ENCODE measurements at places on chromosomes 5 and 9.

- no peak for DNase-seq
- H3K36me3 ChIP-seq, result no peaks in the 10 kb centered on the region
- peaks cover 1% of the 10 kb centered on the region for H3K27me3 ChIP-seq
- H3K27ac ChIP-seq, result no peak overlapping the region
Observed at GRCh38 chr9:10366171-10366779, 246.5 kb downstream of the PTPRD start.

DNA sequence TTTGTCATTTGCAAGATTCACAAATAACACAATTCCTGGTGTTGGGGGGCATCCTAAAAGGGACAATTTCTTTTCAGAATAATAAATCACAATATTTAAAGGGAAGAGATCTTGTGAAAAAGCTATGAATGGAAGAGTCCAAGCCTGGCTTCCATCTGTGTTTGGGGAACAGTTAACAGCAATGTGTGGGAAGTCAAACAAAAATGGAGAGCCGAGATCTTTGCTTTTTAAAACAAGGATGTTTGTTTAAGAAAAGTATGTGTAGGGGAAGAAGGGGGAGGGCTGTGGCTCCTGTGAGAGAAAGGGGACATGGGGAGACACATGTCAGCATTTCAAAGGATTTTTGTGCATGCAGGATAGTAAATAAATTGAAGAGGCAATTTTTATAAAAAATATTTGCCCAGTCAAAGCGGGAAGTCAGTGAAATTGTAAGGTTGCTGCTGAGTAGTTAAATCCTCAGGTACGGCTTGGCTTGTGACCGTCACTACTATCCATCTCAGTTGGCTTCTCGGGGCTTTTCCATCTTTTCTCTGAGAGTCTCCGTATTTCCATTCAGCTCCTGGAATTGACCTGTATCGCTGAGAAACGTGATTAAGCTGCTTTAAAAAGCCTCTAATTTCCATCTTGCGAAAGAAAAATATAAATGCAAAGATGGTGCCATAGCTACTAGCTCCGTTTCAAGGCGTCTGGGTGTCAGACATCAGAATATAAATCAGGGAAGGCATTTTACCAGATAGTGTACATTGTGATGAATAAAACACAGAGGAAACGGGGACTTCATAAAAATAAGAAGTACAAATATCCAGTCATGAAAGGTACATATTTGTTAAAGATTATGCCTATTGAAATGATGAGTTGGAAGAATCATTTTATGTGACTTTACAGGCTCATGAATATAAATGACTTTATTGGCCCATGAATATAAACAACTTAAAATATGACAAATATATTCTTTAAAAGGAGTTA, 52.9 kb upstream of the VCAN start:
- no peaks in the 10 kb centered on the region for H3K27me3 ChIP-seq
- H3K36me3 ChIP-seq, result no peaks in the 10 kb centered on the region
- no peak overlapping the region for H3K27ac ChIP-seq
- H3K4me1 ChIP-seq, result no peaks in the 10 kb centered on the region
- no peak for DNase-seq
- no peak overlapping the region for H3K4me3 ChIP-seq

DNA sequence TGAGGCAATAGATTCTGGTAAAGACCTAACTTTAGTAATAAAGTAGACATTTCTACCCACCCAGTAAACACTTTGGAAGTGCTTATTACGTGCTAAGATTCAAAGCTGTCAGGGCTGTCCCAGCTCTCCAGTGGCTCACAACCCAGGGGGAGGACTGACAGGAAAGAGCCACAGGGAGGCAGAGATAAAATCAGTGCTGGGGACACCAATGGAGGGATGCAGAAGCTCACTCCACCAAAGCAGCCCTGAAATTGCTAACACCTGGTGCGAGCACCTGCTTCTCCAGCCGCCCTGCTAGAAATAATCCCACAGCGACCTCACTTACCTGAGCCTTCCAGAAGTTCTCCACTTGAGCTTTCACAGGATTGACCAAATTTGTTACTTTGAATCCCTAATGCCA, 501.0 kb downstream of the BNC2 start:
- DNase-seq, result no peak
- H3K27me3 ChIP-seq, result no peaks in the 10 kb centered on the region
- H3K4me1 ChIP-seq, result no peaks in the 10 kb centered on the region
- H3K27ac ChIP-seq, result no peak overlapping the region
- no peaks in the 10 kb centered on the region for H3K36me3 ChIP-seq

- peaks cover 14% of the 10 kb centered on the region for H3K36me3 ChIP-seq
- H3K4me3 ChIP-seq, result no peak overlapping the region
- H3K27me3 ChIP-seq, result no peaks in the 10 kb centered on the region
Observed at GRCh38 chr9:19269582-19269981, 39.1 kb downstream of the DENND4C start.

- peak overlapping the region; percentile 79 for H3K27ac ChIP-seq
- H3K4me3 ChIP-seq, result peak overlapping the region; percentile 88
- peaks cover 3% of the 10 kb centered on the region for H3K4me1 ChIP-seq
Observed at GRCh38 chr5:58459146-58460001, 512 bp downstream of the PLK2 start.

DNA sequence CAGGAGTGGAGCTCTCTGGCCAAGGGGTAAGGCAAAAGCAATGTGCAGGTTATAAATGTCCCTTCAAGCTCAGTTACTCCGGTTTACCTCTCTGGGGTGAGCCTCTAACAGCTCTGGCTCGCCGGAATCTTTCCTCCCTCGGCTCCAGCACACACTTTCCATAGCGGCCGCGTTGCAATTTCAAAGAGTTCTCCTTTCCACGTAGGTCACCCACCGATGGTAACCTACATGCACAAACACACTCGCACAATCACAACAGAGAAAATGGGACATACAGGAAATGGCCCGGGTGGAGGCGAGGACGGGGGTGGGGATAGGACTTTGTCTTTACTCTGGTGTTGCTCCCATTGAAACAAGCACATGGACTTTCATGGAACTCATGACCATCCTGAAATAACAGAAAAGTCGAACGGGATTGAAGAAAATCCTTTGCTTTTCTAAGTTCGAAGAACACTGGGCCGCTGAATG, 1.2 kb downstream of the LHFPL2 start:
- no peaks in the 10 kb centered on the region for H3K27me3 ChIP-seq
- no peak for DNase-seq
- H3K4me1 ChIP-seq, result peaks cover 27% of the 10 kb centered on the region
- H3K27ac ChIP-seq, result peak overlapping the region; percentile 29
- H3K4me3 ChIP-seq, result peak overlapping the region; percentile 85

GRCh38 chr5:2186472-2187015, 303.8 kb upstream of the IRX4 start:
- no peaks in the 10 kb centered on the region for H3K27me3 ChIP-seq
- no peak overlapping the region for H3K27ac ChIP-seq
- no peak for DNase-seq

DNA sequence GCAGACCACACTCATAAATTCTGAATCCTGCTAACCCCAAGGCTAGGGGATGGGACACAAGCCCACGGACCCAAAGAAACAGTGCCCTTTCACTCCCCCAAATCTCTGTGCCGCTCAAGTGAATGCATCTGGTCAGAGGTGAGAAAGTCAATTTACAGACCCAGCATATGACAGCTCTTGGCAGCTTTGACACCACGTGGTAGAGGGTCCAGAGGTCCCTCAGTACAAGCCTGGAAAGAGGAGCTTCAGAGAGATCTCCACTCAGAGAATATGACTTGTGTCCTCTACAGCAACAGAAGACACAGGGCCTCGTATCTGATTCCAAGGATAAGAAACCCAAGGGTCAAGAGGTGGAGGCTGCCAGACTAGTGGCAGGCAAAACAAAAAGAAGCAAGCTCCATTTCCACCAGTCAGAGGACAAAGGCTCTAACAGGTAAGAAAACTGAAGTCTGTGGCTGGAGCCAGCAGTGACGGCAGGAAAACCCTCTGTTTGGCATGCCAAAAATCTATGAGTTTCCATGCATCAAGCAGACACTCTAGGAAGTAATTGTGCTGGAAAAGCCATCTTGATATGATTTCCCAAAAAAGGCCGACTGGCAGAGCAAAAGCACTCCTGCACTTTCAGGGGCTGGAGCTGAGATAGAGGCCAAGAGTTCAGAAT, 138.7 kb downstream of the UGCG start:
- DNase-seq, result no peak
- H3K36me3 ChIP-seq, result no peaks in the 10 kb centered on the region
- peak overlapping the region; percentile 24 for H3K4me3 ChIP-seq
- peak overlapping the region; percentile 61 for H3K27ac ChIP-seq
- H3K27me3 ChIP-seq, result no peaks in the 10 kb centered on the region

Measured in memory B cell (primary cell).